ENCODE measurements at places on chromosomes 12 and 14. TPM values are rescaled to one million over a fixed set of nuclear protein-coding genes. Genes with fewer than 3 reads are reported as not detected.

- H3K27ac ChIP-seq: no peak overlapping the region
- no peak for DNase-seq
- no peaks in the 10 kb centered on the region for H3K27me3 ChIP-seq
- H3K4me3 ChIP-seq: no peak overlapping the region
- H3K36me3 ChIP-seq: peaks cover 45% of the 10 kb centered on the region
- no peaks in the 10 kb centered on the region for H3K4me1 ChIP-seq
Observed at GRCh38 chr12:120139958-120140357, 23.4 kb upstream of the RAB35 start.

DNA sequence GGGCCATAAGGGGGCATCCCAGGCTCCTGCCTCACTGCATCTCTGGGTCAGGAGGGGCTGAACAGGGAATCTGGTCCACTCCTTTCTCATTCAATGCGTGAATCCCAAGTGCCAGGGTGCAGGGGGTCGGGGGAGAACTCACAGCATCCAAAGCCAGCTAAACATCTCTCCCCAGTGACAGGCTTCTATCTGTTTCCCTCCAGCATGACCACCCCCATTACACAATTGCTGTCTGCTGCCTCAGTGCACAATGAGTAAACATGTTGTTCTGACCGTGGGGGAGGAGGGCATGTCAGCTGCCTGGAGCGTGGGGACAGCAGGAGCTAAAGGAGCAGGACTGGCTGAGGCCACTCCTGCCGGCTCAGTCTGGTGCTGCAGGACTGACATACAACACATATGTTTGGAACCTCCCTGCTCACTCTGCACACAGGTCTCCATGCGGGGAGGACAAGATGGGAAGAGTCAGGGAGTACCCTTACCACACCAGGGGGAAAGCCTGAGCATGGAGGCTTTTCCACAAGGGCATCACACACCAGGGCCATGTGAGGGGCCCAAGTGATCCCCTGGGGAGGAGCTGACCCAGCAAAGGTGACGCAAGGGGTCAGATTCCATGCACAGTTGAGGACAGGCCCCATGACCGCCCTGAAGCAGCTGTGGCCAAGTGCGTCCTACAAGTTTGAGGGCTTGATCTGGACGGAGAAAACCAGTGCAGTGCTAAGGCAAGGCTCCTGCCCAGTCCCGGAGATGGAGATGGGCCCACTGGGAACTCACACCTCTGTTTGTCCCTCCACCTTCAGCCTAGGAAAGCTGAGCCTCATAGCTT, 1.4 kb downstream of the TNS2 start:
- no peak overlapping the region for H3K4me3 ChIP-seq
- H3K27me3 ChIP-seq: no peaks in the 10 kb centered on the region
- no peak for DNase-seq
- H3K4me1 ChIP-seq: peaks cover 35% of the 10 kb centered on the region
- no peak overlapping the region for H3K27ac ChIP-seq
- no peaks in the 10 kb centered on the region for H3K36me3 ChIP-seq

DNA sequence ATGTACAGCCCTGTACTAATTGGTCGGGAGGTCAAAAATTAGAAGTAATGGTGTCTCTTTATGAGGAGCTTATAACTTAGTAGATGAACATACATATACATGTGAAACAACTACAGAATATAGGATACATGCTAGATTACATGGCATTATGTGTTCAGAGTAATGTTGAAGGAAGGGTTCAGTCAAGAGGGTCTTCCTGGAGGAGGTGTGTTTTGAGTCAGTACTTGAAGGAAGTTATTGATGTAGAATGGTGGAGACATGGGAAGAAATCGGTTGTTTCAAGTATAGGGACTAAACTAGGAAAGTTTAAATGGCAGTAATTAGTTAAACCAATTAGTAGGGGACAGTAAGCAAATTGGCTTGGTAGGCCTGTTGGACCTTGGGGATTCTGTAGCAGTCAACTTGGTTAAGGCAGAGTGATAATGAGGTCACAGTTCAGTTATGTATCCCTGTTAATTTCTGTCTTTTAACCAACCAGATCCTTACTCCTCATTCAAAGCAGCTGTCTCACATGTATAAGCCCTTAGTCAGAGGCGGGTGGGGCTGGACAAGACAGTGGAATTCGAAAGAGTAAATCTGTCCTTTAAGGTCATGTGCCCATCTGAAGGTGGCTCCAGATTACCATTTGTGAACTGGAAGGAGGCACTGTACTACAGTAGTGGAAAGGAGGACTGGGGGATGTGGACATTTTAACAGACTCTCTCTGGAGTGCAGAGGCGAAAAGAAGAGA, 3.5 kb upstream of the ANKRD52 start:
- no peak overlapping the region for H3K27ac ChIP-seq
- H3K4me3 ChIP-seq: no peak overlapping the region
- H3K4me1 ChIP-seq: peaks cover 22% of the 10 kb centered on the region
- H3K27me3 ChIP-seq: no peaks in the 10 kb centered on the region
- DNase-seq: no peak
- H3K36me3 ChIP-seq: peaks cover 3% of the 10 kb centered on the region

GRCh38 chr12:53053218-53054111, 3.6 kb downstream of the TNS2 start:
- H3K27me3 ChIP-seq: no peaks in the 10 kb centered on the region
- H3K4me1 ChIP-seq: peaks cover 23% of the 10 kb centered on the region
- peak overlapping the region; percentile 91 for H3K27ac ChIP-seq
- H3K36me3 ChIP-seq: no peaks in the 10 kb centered on the region
- peak overlapping the region; percentile 88 for H3K4me3 ChIP-seq

- no peaks in the 10 kb centered on the region for H3K27me3 ChIP-seq
- H3K36me3 ChIP-seq: no peaks in the 10 kb centered on the region
- H3K4me3 ChIP-seq: no peak overlapping the region
- no peaks in the 10 kb centered on the region for H3K4me1 ChIP-seq
Observed at GRCh38 chr14:85016496-85016895, 513.4 kb upstream of the FLRT2 start.

DNA sequence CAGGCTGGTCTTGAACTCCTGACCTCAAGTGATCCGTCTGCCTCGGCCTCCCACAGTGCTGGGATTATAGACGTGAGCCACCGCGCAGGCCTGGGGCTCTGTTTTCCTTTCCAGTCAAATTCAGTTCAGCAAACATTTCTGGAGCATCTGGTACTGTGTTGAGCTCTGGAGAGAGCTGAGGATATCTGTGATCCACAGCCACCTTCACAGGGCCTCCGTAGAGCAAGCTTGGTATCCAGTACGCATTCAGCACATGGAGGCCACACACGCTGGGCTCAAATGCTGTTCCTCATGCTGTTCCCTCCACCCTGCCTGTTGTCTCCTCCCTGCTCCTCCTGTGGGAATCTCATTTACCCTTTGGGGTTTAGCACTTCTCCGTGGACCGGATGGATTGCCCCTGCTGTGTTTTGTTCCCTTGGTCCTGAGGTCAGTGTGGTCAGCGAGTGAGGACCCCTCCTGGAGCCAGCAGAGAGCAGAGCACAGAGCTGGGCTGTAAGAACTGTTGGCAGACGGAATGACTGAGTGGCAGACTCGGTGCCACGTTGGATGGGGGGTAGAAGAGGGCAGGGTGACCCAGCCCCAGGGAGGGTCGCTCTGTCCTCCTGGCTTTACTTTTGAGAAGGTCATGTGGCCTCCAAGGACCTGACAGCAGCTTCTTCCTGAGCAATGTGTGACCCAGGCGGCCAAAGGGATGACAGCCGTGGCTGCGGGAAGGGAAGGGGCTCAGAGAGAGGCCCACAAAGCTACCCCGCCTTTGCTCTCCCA, 891 bp downstream of the RPS6KL1 start:
- no peak for DNase-seq
- peaks cover 8% of the 10 kb centered on the region for H3K27me3 ChIP-seq
- no peaks in the 10 kb centered on the region for H3K36me3 ChIP-seq
- H3K4me3 ChIP-seq: peak overlapping the region; percentile 64
- peaks cover 11% of the 10 kb centered on the region for H3K4me1 ChIP-seq
- H3K27ac ChIP-seq: peak overlapping the region; percentile 46

GRCh38 chr12:107131832-107132616, 38.7 kb upstream of the CRY1 start:
- no peak overlapping the region for H3K27ac ChIP-seq
- DNase-seq: peak; percentile 21
- H3K27me3 ChIP-seq: peaks cover 2% of the 10 kb centered on the region
- H3K4me3 ChIP-seq: no peak overlapping the region

- DNase-seq: no peak
- H3K4me3 ChIP-seq: no peak overlapping the region
- H3K36me3 ChIP-seq: no peaks in the 10 kb centered on the region
- no peak overlapping the region for H3K27ac ChIP-seq
- no peaks in the 10 kb centered on the region for H3K27me3 ChIP-seq
- H3K4me1 ChIP-seq: no peaks in the 10 kb centered on the region
Observed at GRCh38 chr12:59186451-59186850, 266.1 kb upstream of the LRIG3 start.

GRCh38 chr14:24662753-24663152, 28.8 kb upstream of the GZMB start:
- H3K36me3 ChIP-seq: peaks cover 12% of the 10 kb centered on the region
- no peak overlapping the region for H3K4me3 ChIP-seq
- peak overlapping the region; percentile 48 for H3K27ac ChIP-seq
- peaks cover 84% of the 10 kb centered on the region for H3K4me1 ChIP-seq
- DNase-seq: no peak
- peaks cover 8% of the 10 kb centered on the region for H3K27me3 ChIP-seq

- H3K4me3 ChIP-seq: no peak overlapping the region
- no peaks in the 10 kb centered on the region for H3K36me3 ChIP-seq
- H3K4me1 ChIP-seq: peaks cover under 1% of the 10 kb centered on the region
- no peak for DNase-seq
- H3K27ac ChIP-seq: no peak overlapping the region
- no peaks in the 10 kb centered on the region for H3K27me3 ChIP-seq
Observed at GRCh38 chr14:53350429-53350828, 197.3 kb upstream of the DDHD1 start.

GRCh38 chr14:103867020-103867419, 19.6 kb upstream of the PPP1R13B start:
- no peak overlapping the region for H3K4me3 ChIP-seq
- H3K36me3 ChIP-seq: no peaks in the 10 kb centered on the region
- no peak for DNase-seq
- no peaks in the 10 kb centered on the region for H3K27me3 ChIP-seq
- no peak overlapping the region for H3K27ac ChIP-seq

GRCh38 chr14:102644523-102644922, 52.1 kb downstream of the RCOR1 start:
- H3K4me1 ChIP-seq: peaks cover 26% of the 10 kb centered on the region
- no peak for DNase-seq
- H3K27me3 ChIP-seq: no peaks in the 10 kb centered on the region

DNA sequence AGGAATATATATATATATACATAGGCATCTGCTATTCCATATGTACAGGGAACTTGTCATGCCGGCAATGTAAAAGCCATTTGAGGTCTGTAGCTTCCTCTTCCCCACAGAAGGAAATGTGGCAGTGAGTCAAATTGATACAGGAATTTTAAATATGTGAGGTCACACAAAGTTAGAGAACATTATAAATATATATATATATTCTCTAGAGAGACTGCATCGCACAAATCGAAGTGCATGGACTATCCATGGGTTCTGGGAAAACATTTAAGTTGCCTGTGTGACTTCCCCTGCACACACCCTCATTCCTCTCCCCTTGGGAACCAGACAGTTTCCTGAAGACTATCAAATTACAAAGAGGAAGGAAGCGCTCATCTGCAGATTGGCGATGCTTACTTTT, 100.9 kb upstream of the CCDC91 start:
- H3K36me3 ChIP-seq: no peaks in the 10 kb centered on the region
- DNase-seq: no peak
- H3K4me1 ChIP-seq: peaks cover 5% of the 10 kb centered on the region
- H3K4me3 ChIP-seq: no peak overlapping the region

DNA sequence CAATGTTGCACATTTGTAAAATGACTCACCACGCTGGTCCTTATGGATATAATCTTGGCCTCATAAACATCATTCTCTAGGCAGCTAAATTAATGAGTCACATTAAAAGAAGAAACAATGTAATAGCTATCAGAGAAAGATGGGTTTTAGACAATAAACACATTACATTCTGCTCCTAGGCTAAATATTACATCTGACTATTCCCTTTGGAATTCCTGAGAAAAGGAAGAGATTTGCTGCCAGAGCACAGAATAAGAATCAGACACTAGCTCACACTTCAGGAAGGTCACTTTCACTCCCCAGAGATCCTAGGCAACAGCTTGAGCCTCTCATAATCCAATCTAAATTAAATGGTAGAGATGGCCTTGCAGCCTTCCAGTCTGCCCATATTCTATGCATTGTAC, 218.2 kb downstream of the PTPRO start:
- DNase-seq: no peak
- H3K27ac ChIP-seq: no peak overlapping the region
- peaks cover 16% of the 10 kb centered on the region for H3K36me3 ChIP-seq
- no peaks in the 10 kb centered on the region for H3K27me3 ChIP-seq
- H3K4me1 ChIP-seq: peaks cover 24% of the 10 kb centered on the region

GRCh38 chr14:35140718-35141581, 18.6 kb downstream of the PRORP start:
- H3K27ac ChIP-seq: no peak overlapping the region
- no peaks in the 10 kb centered on the region for H3K27me3 ChIP-seq
- no peak overlapping the region for H3K4me3 ChIP-seq
- H3K36me3 ChIP-seq: peaks cover 16% of the 10 kb centered on the region

DNA sequence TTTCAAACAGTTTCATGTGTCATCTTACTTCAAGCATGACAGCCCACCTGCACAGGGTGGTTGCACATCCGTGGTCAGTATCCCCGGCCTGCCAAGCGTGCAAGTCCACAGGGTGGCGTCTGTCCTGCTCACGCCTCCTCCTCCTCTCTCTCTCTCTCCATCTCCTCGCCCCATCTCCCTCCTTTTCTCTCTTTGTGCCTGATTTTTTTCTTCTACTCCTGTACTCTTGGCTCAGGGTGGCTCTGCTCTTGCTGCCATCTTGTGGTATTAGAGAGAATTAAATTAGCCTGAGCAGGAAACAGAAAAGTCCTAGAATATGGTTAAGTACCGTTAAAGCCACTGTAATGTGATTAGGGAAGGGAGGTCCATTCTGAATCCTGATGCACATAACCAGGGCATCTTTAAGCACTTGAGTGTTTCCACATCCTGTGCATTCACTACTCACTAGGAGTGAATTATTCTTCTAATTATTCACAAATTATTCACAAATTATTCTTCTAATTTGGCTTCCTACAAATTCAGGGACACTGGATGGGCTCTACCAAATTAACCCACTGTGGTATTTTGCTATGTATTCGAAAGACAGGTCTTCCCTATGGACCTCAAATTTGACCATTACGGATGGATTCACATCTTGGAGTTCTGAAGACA, 25.5 kb upstream of the DTX1 start:
- no peaks in the 10 kb centered on the region for H3K4me1 ChIP-seq
- no peak overlapping the region for H3K4me3 ChIP-seq
- DNase-seq: no peak
- H3K27ac ChIP-seq: no peak overlapping the region

- peaks cover 1% of the 10 kb centered on the region for H3K27me3 ChIP-seq
- H3K27ac ChIP-seq: no peak overlapping the region
- no peak overlapping the region for H3K4me3 ChIP-seq
- no peaks in the 10 kb centered on the region for H3K36me3 ChIP-seq
- DNase-seq: no peak
Observed at GRCh38 chr12:98151984-98152383, 363.4 kb upstream of the TMPO start.

- peaks cover 22% of the 10 kb centered on the region for H3K27me3 ChIP-seq
- DNase-seq: no peak
- peaks cover 20% of the 10 kb centered on the region for H3K4me1 ChIP-seq
- H3K4me3 ChIP-seq: no peak overlapping the region
Observed at GRCh38 chr14:60736494-60736893, 1.9 kb downstream of the MNAT1 start.

Gene RNASE4
- total RNA-seq: 1.4 TPM

Gene TAS2R9
- total RNA-seq: not detected

Gene TAS2R30
- 2.0 TPM for total RNA-seq

Gene TEX52
- 0.29 TPM for total RNA-seq

Gene WNT5B
- total RNA-seq: not detected

Gene KSR2
- 0.04 TPM for total RNA-seq

Gene TMEM132C
- total RNA-seq: not detected
